ENCODE measurements at places on chromosomes 3 and 15.
A peak's percentile ranks its signal among the peaks of the same experiment; 100 is the strongest.

GRCh38 chr15:41043276-41043951 is 72.7 kb downstream of the INO80 start:
- DNase-seq: no peak

DNA sequence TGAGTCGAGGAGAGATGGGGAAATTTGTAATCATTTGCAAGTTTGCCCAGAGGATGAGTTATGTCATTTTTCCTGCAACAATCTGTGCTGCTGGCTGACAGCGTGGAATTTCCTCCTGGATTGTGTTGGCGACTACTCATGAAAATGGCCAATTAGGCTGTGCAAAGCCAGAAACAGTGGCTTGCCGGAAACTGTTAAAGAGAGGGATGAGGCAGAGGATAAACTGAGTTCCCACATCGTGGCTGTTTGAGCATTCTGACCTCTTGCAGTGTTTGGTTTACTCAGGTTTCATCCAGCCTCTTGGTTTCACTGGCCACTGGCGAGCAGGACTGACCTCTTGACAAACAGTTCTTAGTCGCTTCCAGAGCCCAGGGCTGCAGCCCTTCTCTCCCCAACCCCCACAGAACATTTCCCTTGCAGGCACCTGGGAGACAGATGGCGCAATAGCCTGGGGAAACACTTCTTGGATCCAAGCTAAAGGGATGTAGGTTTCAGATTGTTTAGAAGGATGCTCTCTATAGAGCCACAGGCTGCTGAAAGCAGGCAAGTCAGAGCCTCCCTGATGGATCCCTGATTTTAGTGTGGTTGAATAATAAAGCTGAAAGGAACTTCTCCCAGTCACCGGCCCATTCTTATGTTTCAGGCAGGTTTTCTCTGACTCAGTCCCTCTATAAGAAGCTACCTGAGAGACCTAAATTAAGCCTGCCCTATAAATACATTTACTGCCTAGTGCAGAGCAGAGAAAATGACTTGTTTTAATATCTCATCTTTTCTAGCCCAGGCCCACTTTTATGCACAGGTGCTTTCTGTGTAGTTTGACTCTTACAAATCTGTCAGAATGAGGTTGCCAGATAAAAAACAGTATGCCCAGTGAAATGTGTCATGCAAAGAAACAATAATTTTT is 92.8 kb upstream of the UBE2E1 start:
- DNase-seq: no peak

DNA sequence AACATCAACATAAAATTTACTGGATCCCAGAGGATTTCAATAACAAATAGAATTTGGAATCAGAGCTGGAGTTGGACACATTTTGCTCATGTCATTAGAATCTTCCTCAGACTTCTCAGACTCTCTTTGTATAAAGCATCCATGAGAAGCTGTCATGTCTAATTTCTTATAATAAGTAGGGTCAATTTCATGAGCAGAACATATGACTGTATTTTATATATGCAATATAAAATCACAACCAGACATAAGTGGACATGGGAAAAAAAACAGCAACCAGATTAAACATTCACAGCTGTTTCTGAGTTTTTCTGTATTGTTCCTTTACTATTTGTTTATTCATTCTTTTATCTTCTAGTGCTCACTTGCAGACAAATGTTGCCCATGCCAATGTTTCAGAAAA is 325.5 kb downstream of the RBMS3 start:
- no peak for DNase-seq

DNA sequence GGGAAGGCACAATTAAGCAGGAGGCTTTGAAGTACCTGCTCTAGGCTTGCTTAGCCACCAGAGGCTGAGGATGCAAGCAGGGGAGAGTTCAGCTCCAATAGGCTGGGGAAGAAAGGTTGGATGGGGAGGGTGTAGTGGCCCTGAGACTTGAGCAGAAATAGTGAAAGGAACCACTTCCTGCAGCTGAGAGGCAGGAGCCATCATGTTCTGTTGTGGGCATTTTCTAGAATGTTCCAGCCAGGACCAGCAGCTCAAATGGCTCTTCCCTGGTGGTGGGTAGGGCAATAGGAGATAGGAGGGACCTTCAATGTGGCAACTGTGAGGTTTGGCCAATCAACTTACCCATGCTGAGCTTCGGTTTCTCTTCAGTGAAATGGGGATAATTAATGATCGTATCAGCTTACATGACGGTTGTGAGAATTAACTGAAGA is 79.1 kb upstream of the CGNL1 start:
- DNase-seq: no peak

DNA sequence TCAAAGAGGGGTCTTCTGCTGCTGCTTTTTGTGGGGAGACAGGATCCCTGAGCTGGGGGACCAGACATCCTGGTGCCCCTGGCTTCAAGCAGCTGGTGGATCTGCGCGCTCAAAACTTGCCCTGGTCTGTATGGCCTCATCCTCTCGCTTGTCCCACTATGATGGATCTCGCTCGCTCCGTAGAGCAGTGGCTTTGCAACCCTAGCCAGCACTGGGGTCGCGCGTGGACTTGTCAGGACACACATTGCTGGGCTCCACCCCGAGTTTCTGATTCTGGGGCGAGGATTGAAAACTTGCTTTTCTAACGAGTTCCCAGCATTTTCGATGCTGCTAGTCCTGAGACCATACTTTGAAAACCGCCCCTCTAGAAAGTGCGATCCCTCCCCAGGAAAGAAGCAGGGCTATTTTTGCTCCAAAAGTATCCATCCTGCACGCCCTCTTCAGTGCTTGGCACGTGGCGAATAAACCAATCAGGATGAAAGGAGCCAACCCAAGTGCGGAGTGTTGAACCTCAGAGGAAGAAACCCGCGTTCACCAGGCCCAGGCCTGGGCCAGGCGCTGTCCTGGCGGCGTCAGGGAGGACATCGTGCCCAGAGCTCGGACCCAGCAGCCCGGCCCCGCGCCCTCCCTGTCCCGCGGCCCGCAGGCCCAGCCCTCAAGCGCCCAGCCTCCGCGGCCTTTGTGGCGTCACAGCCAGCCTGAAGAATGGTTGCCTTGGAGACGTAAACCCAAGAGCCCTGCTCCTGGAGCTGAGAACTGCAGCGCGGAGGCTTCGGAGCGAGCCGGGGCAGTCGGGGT is at the start of gene CFAP100:
TSS of gene CFAP100 (plus strand) at position 731 of the 798 bp plus-strand sequence. CDS start 1,092 bp downstream, outside the sequence.
- DNase-seq: peak; percentile 36

DNA sequence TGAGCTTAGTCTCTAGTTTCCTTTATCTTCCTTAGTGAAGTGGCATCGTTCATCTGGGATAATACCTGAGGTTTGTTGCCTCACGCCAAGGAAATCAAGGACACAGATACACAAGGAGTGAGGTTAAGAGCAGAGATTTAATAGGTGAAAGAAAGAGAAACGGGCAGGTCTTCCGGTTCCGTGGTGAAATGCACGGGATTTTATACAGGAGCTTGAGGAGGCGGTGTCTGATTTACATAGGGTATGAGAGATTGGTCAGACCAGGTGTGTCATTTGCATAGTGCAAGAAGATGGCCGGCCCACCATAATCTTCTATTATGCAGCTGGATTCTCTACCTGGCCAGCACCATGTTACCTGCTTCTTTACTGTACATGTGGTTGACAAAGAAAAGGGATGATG is 17.2 kb downstream of the ARRDC4 start:
- no peak for DNase-seq

DNA sequence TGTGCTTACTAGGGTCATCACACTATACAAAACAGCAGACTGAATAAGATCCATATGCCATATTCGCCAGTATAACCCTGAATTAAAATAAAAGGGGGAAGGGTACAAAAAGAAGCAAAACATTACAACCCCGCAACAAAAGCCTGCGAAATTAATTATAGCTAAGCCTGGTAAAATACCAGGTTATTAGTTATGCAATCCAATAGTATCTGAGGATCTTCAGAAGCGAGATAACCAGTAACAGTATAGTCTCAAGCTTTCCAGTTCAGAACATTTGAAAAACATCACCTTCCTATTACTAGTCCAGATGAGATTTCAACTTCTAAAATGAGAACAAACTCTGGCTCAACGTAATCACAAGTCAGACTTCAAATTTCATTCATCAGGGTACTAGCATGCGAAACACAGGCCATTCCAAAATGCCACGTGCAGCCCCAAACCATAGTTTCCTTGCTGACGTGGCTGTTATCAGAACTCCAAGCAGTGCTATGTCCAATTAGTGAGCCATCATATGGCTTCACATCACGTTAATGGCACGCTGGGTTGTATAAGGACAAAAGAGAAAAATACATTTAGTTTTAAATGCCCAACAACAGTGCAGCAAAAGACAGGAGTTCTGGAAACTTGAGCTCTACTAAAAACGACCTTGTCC is 1.1 kb downstream of the SSR3 start:
- no peak for DNase-seq

GRCh38 chr3:11637901-11638458 is 5.7 kb downstream of the VGLL4 start:
- no peak for DNase-seq

DNA sequence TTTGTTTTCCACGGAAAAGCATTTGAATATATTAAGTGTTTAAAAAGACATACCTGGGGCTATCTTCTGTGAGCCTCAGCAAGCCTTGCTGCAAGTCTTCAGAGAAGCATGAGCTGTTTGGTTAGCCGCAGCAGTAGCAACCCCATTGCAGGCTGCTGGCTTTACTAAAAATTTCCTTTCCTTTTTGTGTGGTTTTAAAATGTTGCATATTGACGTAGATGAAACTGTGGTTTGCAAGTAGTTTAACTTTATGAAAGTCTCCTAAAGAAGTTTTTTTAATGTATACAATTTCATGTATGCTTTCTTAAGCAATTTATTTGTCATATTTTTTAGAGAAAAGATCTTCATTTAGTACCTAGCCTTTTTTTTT is at the start of gene GPR171:
TSS of gene GPR171 (minus strand) at position 166 of the 370 bp plus-strand sequence. CDS start 3,830 bp downstream, outside the sequence.
- DNase-seq: no peak

DNA sequence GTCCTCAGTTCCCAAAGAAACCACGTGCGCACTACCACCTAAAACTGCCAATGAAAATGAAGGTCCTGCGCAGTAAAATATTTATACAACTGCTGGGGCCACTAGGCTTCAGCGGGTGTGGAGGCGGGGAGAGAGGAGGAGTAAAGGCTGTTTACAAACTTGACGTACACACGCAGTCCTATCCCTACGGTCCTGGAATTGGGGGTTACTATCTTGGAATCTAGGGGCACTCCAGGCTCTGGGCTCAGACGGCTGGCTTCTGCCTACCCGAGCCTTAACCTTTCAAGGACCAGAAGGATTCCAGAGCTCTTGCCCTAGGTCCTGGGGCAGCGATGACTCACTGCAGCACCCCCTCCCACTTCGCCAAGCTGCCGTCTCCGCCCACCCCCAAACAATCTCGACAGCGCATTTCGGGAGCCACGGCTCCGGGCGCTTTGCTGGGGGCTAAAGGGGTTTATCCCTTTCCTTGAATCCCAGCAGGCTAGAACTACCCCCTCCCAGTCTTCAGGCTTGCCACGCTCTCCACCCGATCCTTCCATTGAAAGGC is 3.0 kb downstream of the ADAMTS9 start:
- DNase-seq: no peak

GRCh38 chr3:139318431-139318816 is 25.4 kb upstream of the MRPS22 start:
- no peak for DNase-seq

GRCh38 chr15:23859008-23859407 is 171.9 kb upstream of the NDN start:
- DNase-seq: no peak

- no peak for DNase-seq
These were observed 3.9 kb upstream of the FSIP1 start for GRCh38 chr15:39786447-39787056.

DNA sequence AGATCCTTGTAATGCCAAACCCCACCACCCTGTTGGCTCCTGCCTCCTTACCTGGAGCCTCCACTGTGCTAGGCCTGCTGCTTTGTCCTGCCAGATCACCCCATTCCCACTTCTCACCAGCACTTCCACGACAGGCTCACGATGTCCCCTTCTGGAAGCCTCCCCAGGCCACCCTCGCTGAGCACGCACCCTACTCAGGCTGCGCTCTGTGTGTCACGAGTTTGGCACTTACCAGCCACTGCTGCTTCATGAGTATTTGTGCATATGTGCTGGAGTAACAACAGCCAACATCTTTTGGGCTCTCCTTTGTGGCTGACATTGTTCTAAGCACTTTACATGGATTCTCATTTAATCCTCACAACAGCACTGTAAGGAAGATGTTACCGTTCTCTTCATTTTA is 58.1 kb downstream of the PDIA5 start:
- DNase-seq: no peak

DNA sequence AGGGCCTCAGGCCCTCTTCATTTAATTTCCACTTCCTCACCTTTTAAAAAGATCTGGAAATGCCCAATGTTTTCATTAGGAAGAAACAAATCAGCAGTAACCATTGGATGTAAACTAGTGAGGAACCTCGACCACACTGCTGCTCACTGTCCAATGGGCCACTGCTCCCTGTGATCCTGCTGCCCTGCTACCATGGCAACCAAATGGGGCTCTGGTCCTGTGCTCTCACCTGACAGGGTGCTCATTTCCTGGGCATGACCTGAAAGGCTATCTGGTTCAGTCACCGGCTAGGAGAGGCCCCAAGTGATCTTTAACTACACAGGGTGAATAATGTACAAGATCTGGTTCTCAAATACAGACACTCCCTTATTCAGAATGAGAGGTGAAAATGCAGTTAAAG is 54.6 kb downstream of the ARHGEF3 start:
- DNase-seq: no peak

DNA sequence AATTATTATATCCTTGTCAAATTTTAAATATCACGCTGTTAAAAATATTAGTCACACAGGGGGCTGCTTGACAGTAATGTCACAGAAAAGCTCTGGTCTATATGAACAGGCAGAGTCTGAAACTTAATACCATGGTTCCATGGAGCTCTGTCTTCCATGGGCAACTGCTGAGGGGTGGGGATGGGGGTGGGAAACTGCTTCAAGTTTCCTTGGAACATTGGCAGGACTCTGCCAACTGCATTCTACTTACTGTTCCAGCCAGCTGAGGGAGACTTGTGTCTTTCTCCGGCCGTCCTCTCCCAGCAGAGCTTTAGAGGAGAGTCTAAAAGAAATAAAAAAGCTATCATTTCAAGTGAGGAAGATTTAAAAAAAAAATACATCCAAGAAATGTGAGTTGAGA is 348.7 kb downstream of the ZIC1 start:
- no peak for DNase-seq

DNA sequence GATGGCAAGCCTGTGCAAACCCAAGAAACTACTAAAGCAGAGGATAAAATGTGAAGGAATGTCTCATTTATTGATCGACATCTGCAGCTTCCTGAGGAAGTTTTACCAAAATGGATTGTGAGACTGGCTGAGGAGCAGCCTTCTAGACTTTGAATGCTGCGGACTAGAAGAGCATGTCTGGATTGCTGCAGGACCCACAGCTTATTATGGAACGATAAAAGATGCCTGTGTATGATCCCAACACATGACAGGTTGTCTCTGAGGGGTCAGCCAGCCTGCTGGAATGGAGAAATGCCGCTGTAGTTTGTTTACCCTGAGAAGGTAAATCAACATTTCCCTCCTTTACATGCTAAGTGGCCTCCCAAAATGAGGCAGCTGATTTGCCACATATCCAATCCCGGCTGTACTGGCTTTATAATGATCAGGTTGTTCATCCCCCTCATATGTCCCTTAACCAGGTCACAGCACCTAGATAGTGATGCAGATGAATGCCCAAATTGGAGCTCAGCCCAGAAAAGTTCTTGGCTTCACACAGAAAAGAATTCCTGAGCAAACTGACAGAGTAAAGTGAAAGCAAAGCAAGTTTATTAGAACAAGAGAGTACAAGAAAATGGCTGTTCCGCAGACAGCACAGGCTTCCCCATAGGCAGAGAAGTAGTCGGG is 63.9 kb downstream of the IL12A start:
- DNase-seq: no peak
